Activated T-helper 17 cell treated with anti-CD3 and anti-CD28 coated beads, Interleukin-2, amount 50 U/mL, for 72 hours (primary cell): ENCODE measurements at places on chromosomes 2 and 18.

- H3K4me1 ChIP-seq = peaks cover under 1% of the 10 kb centered on the region
- ATAC-seq = no peak
- H3K4me3 ChIP-seq = no peak overlapping the region
- H3K27ac ChIP-seq = no peak overlapping the region
- H3K36me3 ChIP-seq = no peaks in the 10 kb centered on the region
Measured at GRCh38 chr18:23196119-23197007, 61.1 kb downstream of the CABLES1 start.

GRCh38 chr18:22838639-22839277 is 94.4 kb upstream of the RBBP8 start:
- H3K4me1 ChIP-seq = no peaks in the 10 kb centered on the region
- ATAC-seq = peak; percentile 93
- H3K4me3 ChIP-seq = no peak overlapping the region

DNA sequence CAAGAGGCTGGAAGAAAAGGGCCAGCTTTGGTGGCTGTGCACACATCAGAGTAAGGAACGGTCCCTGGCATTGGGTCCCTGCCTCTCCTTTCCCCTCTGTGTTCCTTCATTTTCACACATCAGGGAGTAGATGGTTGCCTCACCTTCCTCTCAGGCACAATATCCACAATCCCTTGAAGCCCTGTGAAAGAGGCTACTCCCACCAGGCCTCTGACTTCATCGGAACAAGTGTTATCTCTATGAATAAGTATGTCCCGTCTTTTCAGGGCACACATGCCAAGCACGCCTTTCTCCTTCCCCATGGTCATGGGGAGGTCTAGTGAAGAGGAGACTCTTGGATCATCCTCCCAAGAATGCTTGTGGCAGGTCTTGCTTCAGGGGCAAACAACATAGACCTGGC is 61.2 kb upstream of the LMAN1 start:
- peaks cover 24% of the 10 kb centered on the region for H3K27me3 ChIP-seq
- H3K27ac ChIP-seq = no peak overlapping the region
- H3K4me3 ChIP-seq = no peak overlapping the region
- no peak for ATAC-seq
- H3K36me3 ChIP-seq = no peaks in the 10 kb centered on the region
- H3K4me1 ChIP-seq = no peaks in the 10 kb centered on the region

DNA sequence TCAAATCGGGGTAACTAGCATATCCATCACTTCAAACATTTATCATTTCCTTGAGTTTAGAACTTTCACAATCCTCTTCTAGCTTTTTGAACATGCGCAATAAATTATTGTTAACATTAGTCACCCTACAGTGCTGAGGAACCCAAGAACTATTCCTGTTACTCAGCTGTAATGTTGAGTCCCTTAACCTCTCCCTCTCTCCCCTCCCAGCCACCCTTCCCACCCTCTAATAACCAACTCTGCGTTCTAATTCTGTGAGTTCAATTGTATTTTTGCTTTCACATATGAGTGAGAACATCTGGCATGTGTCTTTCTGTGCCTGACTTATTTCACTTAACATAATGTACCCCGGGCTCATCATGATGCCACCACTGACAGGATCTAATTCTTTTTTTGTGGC is 78.6 kb upstream of the RANBP2 start:
- H3K4me3 ChIP-seq = peak overlapping the region; percentile 62
- peak; percentile 60 for ATAC-seq

- ATAC-seq = no peak
- H3K4me1 ChIP-seq = peaks cover 30% of the 10 kb centered on the region
- H3K4me3 ChIP-seq = no peak overlapping the region
Measured at GRCh38 chr2:119950966-119951365, 61.9 kb upstream of the EPB41L5 start.

GRCh38 chr2:203705178-203705577 is 1.3 kb upstream of the CD28 start:
- peak overlapping the region; percentile 97 for H3K4me3 ChIP-seq
- peaks cover 20% of the 10 kb centered on the region for H3K4me1 ChIP-seq
- peaks cover 53% of the 10 kb centered on the region for H3K36me3 ChIP-seq
- peak overlapping the region; percentile 100 for H3K27ac ChIP-seq
- peak; percentile 75 for ATAC-seq
- no peaks in the 10 kb centered on the region for H3K27me3 ChIP-seq

DNA sequence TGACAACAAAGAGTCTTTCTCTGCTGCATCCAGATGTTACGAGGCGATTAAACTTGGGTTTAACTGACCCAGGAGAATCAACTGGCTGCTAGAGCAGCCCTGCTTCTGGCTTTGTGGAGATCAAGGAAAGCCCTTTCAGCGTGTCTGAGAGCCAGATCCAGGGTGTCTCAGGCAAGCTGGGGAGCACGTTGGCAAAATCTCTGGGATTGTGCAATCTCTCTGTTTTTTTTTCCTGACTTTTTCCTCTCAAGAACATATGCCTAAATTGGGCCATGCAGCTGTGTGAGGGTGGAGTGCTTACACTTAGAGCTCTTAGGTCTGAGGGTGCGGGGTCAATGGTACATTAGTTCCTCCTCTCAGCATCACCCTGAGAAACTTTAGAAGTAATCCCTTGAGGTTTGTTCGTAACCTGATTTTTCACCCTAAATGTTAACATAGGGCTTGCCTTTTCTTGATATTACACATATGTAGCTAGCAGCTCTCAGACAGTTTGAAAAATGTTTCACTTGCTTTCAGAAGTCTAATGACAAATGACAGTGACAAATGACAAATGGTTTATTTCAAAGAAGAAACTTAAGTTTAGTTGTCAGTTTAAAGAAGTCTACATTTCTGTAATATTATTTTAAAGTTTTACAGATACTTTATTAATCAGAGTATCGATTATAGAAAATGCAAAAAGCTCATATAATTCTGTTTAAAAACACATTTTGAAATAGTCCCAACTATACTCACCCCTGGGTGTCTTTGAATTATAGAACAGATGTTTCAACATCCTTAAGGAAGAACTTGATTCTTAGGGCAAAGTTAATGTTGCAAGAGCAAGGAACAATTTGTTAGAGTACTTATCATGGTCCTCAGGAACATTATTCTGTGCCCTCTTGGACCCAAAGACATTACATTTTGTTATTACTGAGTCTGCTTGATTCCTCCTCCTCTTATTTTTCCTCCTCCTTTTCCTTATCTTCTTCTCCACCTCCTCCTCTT is 38.4 kb upstream of the ZSWIM2 start:
- H3K36me3 ChIP-seq = no peaks in the 10 kb centered on the region
- H3K27ac ChIP-seq = no peak overlapping the region
- H3K4me3 ChIP-seq = no peak overlapping the region
- no peaks in the 10 kb centered on the region for H3K4me1 ChIP-seq
- no peak for ATAC-seq

GRCh38 chr18:70368903-70369302 is 80.1 kb downstream of the SOCS6 start:
- H3K27ac ChIP-seq = no peak overlapping the region
- no peaks in the 10 kb centered on the region for H3K4me1 ChIP-seq
- H3K27me3 ChIP-seq = peaks cover 25% of the 10 kb centered on the region

DNA sequence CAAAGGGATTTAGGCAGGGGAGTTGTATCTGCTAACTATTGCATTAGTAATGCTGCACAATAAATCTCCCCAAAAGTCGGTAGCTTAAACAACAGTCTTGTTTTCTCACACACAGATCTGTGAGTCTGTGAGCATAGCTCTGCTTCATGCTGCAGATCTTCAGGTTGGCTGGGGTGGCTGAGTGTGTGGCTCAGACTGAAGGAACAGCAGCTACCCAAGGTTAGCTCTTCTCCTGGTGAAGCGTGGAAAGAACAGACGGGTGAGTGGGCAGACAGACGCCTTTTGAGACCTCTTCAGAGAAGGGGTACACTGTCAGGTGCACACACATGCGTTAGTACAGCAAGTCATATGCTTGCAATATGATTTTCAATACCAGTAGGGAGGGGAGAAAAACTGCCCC is 3.9 kb upstream of the CCDC85A start:
- no peak overlapping the region for H3K4me3 ChIP-seq
- H3K27me3 ChIP-seq = peaks cover 34% of the 10 kb centered on the region
- no peaks in the 10 kb centered on the region for H3K36me3 ChIP-seq
- no peak for ATAC-seq
- H3K4me1 ChIP-seq = no peaks in the 10 kb centered on the region

- peaks cover 10% of the 10 kb centered on the region for H3K27me3 ChIP-seq
- no peak overlapping the region for H3K4me3 ChIP-seq
- no peak overlapping the region for H3K27ac ChIP-seq
Measured at GRCh38 chr2:54523324-54523959, 67.3 kb downstream of the SPTBN1 start.

DNA sequence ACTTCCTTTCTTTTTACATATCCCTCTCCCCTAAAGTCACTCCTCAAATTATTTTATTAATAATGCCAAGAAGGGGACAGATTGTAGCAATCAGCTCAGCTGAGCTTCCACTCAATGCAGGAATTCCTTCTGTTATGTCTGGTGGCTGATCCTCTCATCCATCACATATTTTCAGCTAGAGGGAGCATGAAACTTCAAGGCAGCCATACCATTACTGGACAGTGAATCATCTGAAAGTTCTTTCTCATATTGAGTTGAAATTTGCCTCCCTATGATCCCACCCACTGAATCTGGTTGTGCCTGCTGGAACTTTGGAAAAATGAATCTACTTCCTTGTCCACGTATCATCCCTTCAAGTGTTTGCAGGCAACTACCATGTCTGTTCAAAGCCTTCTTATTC is 11.2 kb downstream of the ZNF385B start:
- peaks cover 5% of the 10 kb centered on the region for H3K27me3 ChIP-seq
- no peaks in the 10 kb centered on the region for H3K36me3 ChIP-seq
- ATAC-seq = no peak
- no peaks in the 10 kb centered on the region for H3K4me1 ChIP-seq

- H3K27me3 ChIP-seq = no peaks in the 10 kb centered on the region
- H3K4me3 ChIP-seq = no peak overlapping the region
- no peak for ATAC-seq
- no peak overlapping the region for H3K27ac ChIP-seq
- H3K36me3 ChIP-seq = peaks cover 89% of the 10 kb centered on the region
- H3K4me1 ChIP-seq = peaks cover 11% of the 10 kb centered on the region
Measured at GRCh38 chr18:21632393-21632792, 20.3 kb downstream of the SNRPD1 start.

DNA sequence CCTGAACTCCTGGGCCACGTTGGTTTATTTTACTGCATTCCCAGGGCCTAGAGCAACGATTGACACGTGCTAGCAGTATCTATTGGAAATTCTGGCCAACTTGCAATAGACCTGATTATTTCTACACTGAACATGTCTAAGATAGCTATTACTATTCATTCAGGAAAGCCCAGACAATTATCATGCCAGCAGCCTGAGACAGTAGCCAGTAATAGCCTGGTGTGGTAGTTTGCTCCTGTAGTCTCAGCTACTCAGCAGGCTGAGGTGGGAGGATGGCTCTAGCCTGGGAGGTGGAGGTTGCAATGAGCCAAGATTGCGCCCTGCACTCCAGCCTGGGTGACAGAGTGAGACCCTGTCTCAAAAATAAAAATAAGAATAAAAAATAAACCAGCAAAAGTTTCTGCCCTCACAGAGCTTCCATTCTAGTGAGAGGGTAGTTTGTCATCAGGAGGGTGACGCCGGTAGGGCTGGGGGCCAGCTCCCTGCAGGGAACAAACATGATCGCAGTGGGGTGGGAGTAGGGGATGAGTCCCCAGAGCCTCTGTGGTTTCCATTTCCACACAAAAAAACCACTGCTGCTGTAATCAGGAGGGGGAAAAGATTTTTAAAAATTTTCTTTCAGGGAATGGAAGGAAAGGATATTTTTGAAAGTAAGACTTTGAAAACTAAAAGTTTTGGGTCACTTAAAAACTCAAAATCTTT is 4.3 kb downstream of the CASP8 start:
- peak overlapping the region; percentile 100 for H3K4me3 ChIP-seq
- H3K27ac ChIP-seq = peak overlapping the region; percentile 99
- no peaks in the 10 kb centered on the region for H3K27me3 ChIP-seq
- peaks cover 96% of the 10 kb centered on the region for H3K36me3 ChIP-seq

- no peak overlapping the region for H3K4me3 ChIP-seq
- H3K4me1 ChIP-seq = no peaks in the 10 kb centered on the region
- H3K27ac ChIP-seq = no peak overlapping the region
Measured at GRCh38 chr18:60987963-60988362, 345.3 kb upstream of the CDH20 start.

DNA sequence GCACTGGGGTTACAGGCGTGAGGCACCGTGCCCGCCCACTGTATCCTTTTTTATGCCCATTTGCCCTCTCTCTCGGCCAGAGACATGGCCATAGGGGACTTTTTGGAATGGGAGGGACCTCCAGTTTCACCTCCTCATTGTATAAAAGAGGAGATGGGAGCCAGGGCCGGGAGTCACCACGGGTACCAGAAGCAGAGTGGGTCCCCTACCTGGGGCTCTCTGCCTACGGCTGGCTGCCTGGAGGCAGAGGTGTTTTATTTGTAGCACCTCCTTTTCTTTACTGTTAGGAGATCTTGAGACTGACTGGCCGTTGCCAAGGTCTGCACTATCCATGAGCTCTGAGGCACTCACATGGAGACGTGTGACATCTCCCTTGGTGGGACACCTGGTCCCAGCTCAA is 162.8 kb downstream of the LDLRAD4 start:
- H3K27ac ChIP-seq = peak overlapping the region; percentile 100
- no peak for ATAC-seq
- H3K36me3 ChIP-seq = peaks cover 25% of the 10 kb centered on the region
- no peaks in the 10 kb centered on the region for H3K27me3 ChIP-seq

- no peaks in the 10 kb centered on the region for H3K4me1 ChIP-seq
- no peak overlapping the region for H3K4me3 ChIP-seq
- no peak for ATAC-seq
- no peaks in the 10 kb centered on the region for H3K36me3 ChIP-seq
- no peak overlapping the region for H3K27ac ChIP-seq
Measured at GRCh38 chr2:71720283-71720560, 266.9 kb downstream of the DYSF start.

GRCh38 chr2:58893656-58894351 is 652.7 kb upstream of the FANCL start:
- H3K4me1 ChIP-seq = no peaks in the 10 kb centered on the region
- no peaks in the 10 kb centered on the region for H3K36me3 ChIP-seq
- peaks cover 7% of the 10 kb centered on the region for H3K27me3 ChIP-seq
- no peak for ATAC-seq

DNA sequence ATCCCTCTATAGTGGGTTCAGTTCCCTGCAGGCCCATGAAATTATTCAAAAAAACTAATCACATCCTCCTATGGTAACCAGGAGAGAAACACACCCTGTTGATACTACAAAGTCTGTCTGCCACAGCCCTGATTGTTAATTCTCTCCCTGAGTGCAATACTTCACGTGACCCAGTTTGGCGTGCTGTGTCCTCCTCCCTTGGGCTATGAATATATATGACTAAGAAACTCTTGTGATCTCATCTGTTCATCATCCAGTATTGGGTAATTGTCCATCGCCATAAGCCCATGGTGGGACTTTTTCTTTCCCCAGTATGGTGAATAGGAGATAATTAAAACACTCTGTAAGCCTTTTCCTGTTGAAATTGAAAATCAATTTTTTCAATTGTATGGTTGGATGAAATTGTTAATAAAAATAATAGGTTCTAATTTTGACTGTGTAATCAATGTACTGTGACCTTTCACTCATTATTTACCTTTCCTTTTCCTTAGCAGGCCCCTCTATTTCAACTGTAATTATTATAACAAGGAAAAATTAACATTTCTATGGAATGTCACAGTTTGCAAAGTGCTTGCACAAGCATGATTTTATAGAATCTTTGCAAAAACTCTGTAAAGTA is 1822.6 kb downstream of the SUCLG1 start:
- H3K36me3 ChIP-seq = no peaks in the 10 kb centered on the region
- no peak overlapping the region for H3K27ac ChIP-seq
- ATAC-seq = no peak

GRCh38 chr2:88167740-88168139 is 2.4 kb upstream of the THNSL2 start:
- H3K36me3 ChIP-seq = no peaks in the 10 kb centered on the region
- H3K27me3 ChIP-seq = no peaks in the 10 kb centered on the region
- no peak overlapping the region for H3K4me3 ChIP-seq
- no peak for ATAC-seq
- H3K27ac ChIP-seq = no peak overlapping the region
- H3K4me1 ChIP-seq = peaks cover 4% of the 10 kb centered on the region
